ENCODE measurements at places on chromosomes 7 and 10.

GRCh38 chr10:106716381-106716780 is 448.1 kb downstream of the SORCS1 start:
- DNase-seq, result no peak

- DNase-seq, result no peak
These were observed 79.3 kb upstream of the PDZD8 start for GRCh38 chr10:117454502-117454901.

- DNase-seq, result no peak
These were observed 190.0 kb downstream of the PLXNA4 start for GRCh38 chr7:132386201-132386681.

GRCh38 chr7:139086454-139086853 is 23.1 kb downstream of the ZC3HAV1 start:
- no peak for DNase-seq

DNA sequence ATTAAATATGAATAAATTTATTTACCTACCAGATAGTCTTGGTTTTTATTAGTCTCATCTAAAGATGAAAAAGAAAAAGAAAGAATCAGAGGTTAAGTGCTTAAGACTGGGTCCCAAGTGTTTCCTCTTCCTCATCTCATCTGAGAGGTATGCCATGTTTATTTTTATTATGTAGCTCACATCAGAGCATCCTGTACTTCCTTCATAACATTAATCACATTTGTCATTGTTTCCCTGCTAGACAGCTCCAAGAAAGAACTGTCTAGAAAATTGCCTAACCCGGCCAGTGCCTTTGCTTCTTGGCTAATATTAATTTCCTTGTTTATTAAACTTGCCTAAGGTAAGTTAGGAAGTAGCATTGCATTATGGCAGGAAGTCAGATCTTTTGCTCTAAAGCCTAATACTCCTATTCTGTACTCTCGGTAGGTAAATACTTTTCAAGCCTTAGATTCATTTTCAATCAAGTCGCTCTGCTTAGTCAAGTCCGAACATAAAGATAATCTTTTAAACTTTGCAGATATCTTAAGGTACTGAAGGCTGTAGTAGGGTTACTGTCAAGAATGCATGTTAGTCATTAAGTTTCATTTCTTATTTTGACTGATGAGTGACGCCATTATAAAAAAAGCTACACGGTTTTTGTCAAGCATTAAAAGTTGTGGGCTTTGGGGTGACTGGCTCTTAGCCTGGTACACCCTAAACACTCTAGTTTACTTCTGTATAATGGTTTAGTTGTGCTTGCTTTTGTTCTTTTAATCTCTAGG is 47.4 kb downstream of the ZMYND11 start:
- DNase-seq, result no peak

GRCh38 chr7:91140982-91141381 is 123.3 kb upstream of the FZD1 start:
- DNase-seq, result no peak

DNA sequence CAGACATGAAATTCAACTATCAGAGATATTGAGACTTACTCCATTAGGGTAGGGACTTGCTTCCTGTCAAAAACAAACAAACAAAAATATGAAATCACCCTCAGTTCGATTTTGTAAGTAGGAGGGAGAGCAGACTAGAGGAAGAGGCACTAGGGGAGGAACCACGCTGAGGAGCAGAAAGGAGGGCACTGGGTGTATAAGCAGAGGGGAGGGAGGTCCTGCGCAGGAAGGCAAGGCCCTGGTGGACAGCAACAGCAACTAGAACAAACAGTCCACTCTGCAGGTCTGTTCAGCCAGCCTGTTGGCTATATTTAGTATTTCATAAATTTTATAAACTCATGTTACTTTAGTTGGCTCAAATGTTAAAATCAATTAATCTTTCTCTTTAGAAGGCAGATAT is 937.1 kb upstream of the C7orf33 start:
- DNase-seq, result no peak

GRCh38 chr10:44971935-44972757 is 6.5 kb downstream of the DEPP1 start:
- no peak for DNase-seq

- DNase-seq, result no peak
These were observed 411.6 kb downstream of the GFRA1 start for GRCh38 chr10:115861455-115861854.

- no peak for DNase-seq
These were observed 25.0 kb downstream of the PPP1R3C start for GRCh38 chr10:91607646-91608403.

DNA sequence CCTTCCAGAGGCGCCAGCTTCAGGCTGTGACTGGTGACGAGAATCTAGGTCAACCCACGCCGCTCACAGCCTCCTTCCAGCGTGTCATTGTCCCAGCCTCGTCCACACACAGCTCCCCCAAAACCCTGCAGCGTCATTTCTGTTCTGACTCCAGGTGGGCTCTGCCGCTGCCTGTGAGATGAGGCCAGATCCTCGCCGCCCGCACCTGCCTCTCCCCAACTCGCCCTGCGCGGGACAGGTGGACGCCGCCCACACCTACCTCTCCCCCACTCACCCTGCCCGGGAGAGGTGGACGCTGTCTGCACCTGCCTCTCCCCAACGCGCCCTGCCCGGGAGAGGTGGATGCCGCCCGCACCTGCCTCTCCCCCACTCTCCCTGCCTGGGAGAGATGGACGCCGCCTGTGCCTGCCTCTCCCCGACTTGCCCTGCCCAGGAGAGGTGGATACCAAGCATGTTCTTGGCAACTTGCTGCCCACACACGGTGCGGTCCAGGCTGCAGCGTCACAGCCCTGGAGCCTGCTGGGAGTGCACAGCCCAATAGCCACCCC is 32.0 kb upstream of the CFAP46 start:
- DNase-seq, result no peak

DNA sequence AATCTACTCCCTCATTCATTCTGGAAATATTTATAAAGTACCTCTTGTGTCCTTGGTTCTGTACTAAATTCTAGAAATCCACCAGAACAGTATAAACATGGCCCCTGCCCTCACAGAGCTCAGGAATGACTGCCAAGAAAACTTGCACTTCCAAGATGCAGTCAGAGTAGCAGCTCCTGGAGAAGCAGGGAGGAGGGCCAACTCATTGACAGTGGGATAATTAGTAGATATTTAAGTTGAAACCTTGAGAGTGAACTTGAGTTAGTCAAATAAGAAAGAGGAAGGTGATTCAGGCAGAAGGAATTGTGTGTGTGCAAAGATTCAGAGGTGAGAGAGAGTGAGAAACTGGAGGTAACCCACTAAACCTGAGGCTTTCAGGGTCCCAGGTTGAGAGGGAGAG is 182.2 kb upstream of the INHBA start:
- no peak for DNase-seq

- no peak for DNase-seq
These were observed 54.1 kb downstream of the NOD1 start for GRCh38 chr7:30424506-30424905.

DNA sequence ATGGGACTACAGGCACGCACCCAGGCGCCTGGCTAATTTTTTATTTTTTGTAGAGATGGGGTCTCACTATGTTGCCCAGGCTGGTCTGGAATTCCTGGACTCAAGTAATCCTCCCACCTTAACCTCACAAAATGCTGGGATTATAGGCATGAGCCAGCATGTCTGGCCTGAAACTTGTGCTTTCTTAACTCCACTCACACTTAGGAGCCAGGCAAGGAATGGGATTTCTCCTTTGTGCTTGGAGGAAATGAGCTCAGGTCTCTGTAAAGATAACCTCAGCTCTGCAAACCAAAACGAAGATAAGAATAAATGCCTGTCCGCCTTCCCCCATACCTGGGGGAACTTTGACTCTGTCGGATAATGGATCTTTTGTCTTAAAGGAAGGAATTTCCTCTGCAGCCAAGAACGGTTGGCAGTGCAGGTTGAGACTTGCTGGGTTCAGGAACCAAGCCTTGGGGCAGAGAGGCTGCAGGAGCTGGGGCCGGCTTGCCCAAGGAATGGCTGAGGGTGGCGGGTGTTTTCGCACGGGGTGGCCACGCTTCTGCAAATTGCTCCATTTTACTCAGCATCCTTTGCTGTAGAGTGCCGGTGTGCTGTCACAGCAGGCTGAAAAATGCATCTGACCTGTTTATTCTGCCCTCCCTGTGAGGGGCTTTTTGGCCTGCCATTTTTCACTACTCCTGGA is 174.2 kb downstream of the KIAA1217 start:
- DNase-seq, result no peak

DNA sequence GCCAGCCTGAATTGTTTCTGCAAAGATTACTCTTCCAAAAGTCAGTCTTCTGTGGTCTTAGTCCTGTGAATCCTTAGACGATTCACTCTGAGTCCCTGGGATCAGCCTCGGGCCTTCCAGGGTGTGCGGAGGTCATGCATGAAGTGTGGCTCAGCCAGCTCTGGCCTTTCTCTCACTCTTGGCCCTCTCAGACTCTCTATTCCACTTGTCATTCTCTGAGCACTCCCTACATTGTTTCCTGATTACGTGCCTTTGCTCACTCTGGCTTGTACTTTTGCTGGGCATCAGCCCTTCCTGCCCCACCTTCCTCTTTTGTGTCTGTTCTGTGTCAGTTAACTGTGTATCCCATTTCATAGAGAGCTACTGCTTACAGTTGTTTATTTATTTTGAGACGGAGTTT is 36.0 kb downstream of the CCNY start:
- DNase-seq, result no peak

GRCh38 chr7:106668861-106669524 is 8.0 kb upstream of the CCDC71L start:
- no peak for DNase-seq

GRCh38 chr10:22320591-22321155 is at the start of gene BMI1:
BMI1 (plus strand) TSS chr10:22321099; CDS start chr10:22326450, 5,351 bp downstream.
- DNase-seq, result peak; percentile 65

- DNase-seq, result no peak
These were observed 6.5 kb upstream of the DENND2A start for GRCh38 chr7:140646931-140647647.

GRCh38 chr7:45581271-45581780 is 7.2 kb downstream of the ADCY1 start:
- DNase-seq, result no peak

DNA sequence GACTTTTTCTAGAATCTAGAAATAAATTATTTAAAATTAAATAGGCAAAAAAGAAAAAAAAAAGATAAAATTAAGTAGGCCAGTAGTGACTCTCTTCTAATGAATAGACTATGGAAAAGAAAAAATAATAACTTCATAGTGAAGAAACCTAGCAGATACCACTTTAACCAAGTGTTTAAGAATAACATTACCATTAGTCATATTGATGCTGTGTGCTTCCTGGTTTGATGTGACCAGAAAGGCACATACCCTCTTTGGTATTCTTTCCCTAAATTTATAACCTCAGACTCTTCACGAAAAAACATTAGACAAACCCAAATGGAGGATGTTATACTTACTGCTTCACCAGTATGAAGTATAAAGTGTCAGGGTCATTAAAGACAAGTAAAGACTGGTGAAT is 42.6 kb downstream of the KIF20B start:
- DNase-seq, result no peak

DNA sequence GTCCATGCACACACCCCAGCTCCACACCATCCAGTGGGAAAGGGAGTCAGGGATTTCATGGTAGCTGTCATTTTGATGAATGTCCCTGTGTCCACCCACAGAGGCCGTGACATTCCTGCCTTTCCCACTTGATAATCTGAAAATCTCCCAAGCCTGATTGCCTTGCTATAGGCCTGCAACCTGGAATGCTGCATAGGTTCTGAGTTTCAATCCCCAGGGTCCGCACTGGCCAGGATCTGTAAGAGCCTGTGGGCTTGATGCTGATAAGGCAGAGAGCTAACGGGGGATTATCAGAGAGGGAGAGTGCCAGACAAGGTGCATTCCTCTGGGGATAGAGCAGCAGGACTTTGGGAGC is 57.5 kb downstream of the RBM20 start:
- DNase-seq, result no peak

- no peak for DNase-seq
These were observed 48.9 kb upstream of the PDCD4 start for GRCh38 chr10:110822712-110823311.

GRCh38 chr7:42902331-42902730 is 9.5 kb downstream of the C7orf25 start:
- DNase-seq, result no peak

- no peak for DNase-seq
These were observed at the start of gene OGDHL for GRCh38 chr10:49761789-49762565. OGDHL (minus strand) TSS chr10:49762323; CDS start chr10:49758592, 3,731 bp downstream.

- no peak for DNase-seq
These were observed 75.9 kb downstream of the BUB3 start for GRCh38 chr10:123229927-123230630.
